Stimulated activated CD4-positive, alpha-beta T cell treated with anti-CD3 and anti-CD28 coated beads, Interleukin-2, amount 100 ng/mL, for 48 hours (primary cell): ENCODE measurements at places on chromosomes 5 and 9.

- no peak for DNase-seq
Observed at GRCh38 chr5:72648480-72648879, 141.3 kb upstream of the ZNF366 start.

DNA sequence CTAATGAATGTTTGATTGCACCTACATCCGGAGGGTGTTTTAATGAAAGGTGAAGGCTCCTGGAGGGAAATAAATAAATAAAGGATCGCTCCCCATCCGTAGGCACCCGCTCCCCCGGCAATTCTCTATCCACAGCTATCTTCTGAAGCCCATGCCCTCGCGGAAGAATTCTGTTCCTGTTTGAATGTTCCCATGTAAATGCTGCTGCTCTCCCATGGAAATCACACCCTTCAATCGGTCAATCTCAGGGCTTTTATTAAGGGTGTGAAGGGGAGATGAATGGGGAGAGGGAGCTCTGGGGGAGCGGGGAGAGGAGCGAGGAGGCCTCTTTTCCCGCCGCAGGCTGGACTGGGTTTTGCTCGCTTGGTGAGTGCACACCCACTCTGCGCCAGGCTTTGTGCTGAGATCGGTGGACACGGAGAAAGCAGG, 21.1 kb upstream of the ARAP3 start:
- no peak for DNase-seq

DNA sequence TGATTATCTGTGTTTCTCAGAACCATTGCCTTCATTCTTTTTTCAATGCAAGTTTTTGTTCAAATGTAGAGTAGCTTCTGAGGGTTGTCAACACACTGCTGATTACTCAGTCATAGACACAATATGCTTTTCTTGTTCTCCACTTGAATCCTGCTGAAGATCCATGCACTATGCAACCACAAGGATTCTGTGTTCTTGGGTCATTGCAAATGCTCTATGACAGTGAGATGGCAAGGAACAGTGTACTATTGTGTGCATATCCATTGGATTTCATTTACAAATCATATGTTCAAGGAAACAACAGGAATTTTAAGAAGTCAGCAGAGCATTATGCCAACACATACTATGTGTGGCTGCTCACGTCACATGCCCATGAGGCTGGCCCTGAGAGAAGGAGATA, 1590.2 kb downstream of the EFNA5 start:
- DNase-seq, result no peak

- DNase-seq, result no peak
Observed at GRCh38 chr5:32223972-32224609, 50.0 kb upstream of the GOLPH3 start.

GRCh38 chr5:5979377-5979760, 399.0 kb downstream of the MED10 start:
- no peak for DNase-seq

DNA sequence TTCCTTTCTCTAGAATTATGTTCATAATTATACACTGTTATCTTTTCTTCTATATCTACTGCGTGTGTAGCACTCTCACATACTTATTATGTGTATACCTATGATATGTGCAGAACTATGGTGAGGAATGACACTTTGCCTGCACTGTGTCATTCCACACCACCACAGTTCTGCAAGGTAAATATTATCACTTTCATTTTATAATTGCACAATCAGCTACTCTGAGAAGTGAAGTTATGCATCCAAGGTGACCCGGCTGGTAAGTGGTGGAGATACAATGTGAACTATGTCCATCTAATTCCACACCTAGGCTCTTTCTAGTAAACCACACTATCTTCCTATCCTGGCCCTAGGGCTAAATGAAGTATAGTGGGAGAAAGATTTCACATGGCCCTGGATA, 170.1 kb upstream of the ATP10B start:
- DNase-seq, result no peak

DNA sequence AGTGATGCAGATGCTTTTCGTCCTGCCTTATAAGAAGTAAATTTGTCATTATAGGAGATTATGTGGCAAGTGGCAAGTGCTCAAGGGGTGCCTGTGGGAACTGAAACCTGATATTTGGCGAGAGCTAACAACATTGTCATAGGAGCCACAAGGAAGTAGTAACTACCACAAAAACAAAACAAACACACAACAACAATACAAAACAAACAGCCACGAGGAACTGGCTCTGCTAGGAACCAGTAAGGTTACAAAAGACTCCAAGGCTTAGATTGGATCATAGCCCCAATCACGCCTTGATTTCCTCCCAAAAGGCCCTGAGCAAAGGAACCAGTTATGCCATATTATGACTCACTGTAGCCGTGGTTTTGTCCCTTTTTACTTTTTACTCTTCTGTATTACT, 1045.2 kb downstream of the CDH12 start:
- DNase-seq, result no peak

- peak; percentile 91 for DNase-seq
Observed at GRCh38 chr5:150458802-150459557, 9.4 kb upstream of the RPS14 start.

DNA sequence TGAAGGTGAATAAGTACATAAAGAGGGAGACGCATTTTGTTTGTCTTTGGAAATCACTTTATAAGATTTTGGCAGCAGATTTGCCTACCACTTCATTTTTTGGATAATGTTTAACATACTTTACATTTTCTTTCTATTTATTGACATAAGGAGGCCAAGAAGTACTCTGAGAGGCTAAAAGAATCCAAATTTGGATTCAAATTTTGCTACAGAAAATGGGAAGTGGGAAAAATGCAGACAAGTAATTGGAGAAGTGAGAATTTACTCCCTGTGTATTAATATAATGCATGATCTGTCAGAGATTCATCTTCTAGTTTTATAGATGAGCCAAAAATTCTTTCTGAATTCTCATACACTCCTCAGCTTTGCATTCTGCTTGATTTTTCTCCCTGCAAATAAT, 411.2 kb upstream of the CTNND2 start:
- DNase-seq, result no peak

DNA sequence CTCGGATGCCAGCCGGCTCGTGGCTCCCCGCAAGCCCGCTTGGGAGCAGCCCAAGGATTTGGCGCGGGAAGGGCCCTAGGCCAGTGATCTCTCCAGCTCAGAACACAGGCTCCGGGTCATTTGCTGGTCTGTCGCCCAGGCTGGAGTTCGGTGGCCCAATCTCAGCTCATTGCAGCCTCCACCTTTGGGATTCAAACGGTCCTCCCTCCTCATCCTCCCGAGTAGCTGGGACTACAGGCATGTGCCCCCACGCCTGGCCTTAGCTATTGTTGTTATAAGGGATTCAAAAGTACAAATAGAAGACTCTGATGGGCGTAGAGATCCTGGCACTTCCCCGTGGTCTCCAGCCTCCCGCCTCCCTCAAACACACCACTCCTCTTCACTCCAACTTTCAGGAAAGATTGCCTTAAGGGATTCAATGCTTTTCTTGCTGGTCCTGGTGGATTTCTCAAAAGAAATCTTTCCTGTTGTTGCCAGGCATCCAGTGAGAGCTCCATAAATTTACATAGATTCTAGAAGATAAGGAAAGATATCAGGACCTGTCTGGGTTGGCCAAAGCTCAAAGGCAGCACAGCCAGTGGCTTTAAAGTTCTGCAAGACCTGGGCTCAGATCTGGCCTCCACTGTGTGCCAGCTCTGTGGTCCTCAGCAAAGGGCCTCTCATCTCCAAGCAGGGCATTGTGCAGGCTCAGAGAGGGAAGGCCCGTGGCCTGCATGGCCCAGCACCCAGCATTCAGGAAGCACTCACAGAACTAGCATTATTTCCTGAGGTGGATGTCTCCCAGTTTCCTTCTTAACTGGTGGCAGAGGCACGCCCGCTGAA, 1.0 kb downstream of the AIF1L start:
- no peak for DNase-seq

DNA sequence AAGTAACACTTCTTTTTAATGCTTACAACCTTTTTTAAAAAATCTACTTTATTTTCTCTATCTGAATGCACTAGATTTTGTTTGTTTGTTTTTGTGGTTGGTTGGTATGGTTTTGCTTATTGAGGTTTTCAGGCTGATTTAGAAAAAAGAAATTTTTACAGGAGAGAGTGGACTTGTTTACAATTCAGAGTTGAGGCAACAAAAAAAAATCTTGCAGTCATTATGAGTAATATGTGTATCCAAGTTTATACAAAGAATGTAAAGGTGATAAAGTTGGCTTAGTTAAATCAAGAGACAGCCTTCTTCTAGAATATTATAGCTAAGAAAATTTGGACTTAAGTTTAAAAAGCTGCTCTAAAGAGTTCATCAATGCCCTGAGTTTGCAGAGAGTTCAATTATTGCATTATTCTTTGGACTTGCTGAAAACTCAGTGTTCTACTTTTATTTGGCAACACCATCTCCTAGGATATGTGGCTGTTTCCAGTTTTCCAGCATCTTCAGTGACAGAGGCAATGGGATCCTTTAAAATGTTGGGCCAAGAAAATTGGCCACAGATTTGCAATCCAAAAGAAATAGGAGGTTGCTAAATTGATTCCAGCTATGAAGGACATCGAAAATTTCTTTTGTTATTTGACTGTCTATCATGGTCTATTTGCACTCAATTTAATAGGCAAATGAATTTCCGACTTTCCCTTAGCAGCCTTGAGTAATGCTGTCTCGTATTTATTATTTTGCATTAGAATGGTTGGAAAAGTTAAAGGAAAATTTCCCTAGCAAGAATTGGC, 10.7 kb downstream of the STK32A start:
- no peak for DNase-seq

- peak; percentile 36 for DNase-seq
Observed at GRCh38 chr9:134858051-134858841, 22.4 kb upstream of the FCN2 start.

- no peak for DNase-seq
Observed at GRCh38 chr5:105931881-105932421, 1738.8 kb downstream of the EFNA5 start.

- no peak for DNase-seq
Observed at GRCh38 chr5:143311428-143311827, 92.1 kb downstream of the NR3C1 start.

- no peak for DNase-seq
Observed at GRCh38 chr5:74135033-74135432, 505.5 kb downstream of the ENC1 start.

- peak; percentile 17 for DNase-seq
Observed at GRCh38 chr5:80083101-80083890, 48.1 kb downstream of the THBS4 start.

- no peak for DNase-seq
Observed at GRCh38 chr5:78424665-78425064, 64.2 kb downstream of the SCAMP1 start.

DNA sequence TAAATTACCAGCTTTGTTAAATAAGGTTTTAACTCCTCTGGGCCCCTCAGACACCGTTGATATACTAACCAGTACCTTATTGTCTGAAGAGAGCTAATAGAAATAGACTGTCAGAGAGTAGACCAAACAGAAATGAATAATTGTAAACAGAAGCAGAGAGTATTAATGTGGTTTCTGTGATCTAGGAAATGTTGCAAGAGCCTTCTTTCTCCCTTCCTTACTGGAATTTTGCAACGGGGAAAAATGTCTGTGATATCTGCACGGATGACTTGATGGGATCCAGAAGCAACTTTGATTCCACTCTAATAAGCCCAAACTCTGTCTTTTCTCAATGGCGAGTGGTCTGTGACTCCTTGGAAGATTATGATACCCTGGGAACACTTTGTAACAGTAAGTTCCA, 5.1 kb downstream of the TYRP1 start:
- DNase-seq, result no peak

DNA sequence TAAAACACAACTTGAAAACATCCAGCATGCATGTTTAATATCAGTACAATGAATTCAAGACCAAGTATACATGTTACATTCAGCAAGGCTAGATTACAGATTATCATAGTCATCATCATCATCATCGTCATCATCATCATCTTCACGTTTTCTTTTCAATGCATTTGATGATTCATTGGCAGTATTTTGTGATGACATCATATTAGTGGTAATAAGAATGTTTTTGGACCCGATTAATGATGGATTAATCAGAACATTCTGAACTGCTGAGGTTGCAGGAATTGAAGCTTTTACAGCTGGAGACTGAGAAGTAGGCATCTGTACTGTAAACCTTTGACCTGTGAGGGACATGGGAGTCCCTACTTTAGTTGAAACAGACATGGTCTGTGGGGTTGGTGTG, 4.5 kb downstream of the AK6 start:
- DNase-seq, result no peak

DNA sequence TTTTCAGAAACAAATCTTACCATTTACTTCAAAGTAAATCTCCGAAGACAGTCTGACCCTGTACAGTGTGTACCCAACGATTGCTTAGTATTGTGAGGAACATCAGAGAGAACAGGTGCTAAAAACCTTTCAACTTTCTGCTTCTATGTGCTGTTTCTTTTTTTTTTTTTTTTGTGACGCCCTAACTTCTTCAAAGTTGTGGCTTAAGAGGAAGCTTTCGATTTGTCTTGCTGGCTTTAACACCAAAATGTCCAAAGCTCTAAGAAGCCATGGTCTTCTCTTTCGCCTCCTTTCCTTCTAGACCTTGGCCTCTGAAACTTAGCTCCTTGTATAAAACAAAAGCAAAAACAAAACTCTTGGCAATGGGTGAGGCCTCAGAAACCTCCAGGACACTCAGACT, 1.2 kb downstream of the TNFSF8 start:
- DNase-seq, result no peak

DNA sequence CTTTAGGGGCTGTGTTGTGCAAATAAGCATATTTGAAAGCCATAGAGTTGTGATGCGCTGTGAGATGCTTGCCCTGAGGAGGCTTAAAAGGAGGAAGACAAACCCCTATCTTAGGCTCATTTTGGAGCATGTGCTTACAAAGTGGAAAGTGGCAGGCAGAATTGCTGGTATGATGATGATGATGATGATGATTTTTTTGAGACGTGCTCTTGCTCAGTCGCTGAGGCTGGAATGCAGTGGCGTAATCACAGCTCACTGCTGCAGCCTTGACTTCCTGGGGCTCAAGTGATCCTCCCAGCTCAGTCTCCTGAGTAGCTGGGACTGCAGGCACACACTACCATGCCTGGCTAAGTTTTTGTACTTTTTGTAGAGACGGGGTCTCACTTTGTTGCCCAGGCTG, 1.7 kb downstream of the CNOT8 start:
- DNase-seq, result no peak

GRCh38 chr5:93884254-93884653, 142.9 kb upstream of the POU5F2 start:
- DNase-seq, result no peak

DNA sequence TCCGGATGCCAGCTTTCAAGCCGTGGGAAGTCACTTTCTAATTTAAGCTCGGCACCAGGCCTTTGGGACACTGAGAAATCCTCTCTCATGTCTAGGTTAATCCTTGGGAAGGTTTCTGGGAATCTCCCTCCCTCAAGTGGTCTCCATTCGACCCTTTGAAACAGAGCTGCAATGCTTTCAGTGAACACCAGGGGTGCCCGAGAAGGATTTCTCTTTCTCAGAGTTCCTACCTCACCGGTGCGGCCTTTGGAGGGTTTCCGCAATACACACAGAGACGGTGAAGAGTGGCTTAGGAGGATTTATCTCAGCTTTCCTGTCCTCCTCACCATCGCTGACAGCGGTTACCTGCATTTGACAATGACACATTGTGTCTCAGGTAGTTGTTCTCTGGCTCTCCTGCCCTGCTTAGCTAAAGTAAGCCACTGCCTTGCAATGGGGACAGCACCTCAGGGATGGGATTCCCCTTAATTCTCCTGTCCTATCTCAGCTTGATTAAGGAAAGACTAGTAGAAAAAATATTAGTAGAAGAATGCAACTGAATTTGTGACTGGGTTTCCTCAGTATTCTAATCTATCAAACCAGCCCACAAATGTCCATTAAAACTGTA, 180.6 kb downstream of the GABRG2 start:
- no peak for DNase-seq
